Activated CD4-positive, alpha-beta T cell treated with anti-CD3 and anti-CD28 coated beads, Interleukin-2, amount 10 ng/mL, durations not matched to agents 7 days and 5 days (primary cell): ENCODE measurements at places on chromosomes 16 and 17.

DNA sequence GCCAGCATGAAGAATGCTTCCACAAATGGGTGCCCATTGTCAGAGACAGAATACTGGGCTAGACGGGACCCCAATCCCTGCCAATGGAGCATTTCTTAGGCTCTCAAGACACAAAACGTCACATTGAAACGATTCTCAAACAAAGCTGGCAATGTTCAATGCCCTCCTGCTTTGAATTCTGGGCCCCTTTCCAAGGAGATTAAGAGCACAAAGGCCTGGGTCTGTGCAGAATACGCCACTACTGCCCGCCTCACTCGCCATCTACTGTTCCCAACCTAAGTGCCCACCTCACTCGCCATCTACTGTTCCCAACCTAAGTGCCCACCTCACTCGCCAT, 9.7 kb downstream of the CFAP20 start:
- DNase-seq: no peak

- DNase-seq: no peak
Observed at GRCh38 chr16:79597277-79598062, 3.1 kb downstream of the MAF start.

GRCh38 chr16:30767767-30768465, 5.8 kb downstream of the RNF40 start:
- DNase-seq: no peak

- no peak for DNase-seq
Observed at GRCh38 chr16:2822158-2822495, 5.1 kb downstream of the PRSS21 start.

GRCh38 chr17:57125866-57126265, 40.8 kb downstream of the AKAP1 start:
- DNase-seq: no peak

DNA sequence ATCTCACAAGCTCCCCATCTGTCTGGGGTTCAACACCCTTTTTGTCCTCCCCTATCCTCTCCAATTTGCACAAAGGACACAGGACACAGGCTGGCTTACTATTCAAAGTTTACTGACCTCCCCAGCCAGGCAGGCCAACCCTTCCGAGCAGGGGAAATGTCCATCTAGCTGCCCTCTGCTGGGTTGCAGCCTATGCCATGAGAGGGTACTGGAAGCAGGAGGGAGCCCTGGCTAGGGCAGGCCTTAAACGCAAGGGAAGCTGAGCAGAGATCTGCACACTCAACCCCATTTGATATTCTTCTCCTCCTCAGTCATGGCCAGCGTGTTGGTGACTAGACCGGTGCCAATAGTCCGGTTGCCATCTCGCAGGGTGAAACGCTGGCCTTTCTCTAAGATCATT, 3.5 kb downstream of the TUFM start:
- no peak for DNase-seq

DNA sequence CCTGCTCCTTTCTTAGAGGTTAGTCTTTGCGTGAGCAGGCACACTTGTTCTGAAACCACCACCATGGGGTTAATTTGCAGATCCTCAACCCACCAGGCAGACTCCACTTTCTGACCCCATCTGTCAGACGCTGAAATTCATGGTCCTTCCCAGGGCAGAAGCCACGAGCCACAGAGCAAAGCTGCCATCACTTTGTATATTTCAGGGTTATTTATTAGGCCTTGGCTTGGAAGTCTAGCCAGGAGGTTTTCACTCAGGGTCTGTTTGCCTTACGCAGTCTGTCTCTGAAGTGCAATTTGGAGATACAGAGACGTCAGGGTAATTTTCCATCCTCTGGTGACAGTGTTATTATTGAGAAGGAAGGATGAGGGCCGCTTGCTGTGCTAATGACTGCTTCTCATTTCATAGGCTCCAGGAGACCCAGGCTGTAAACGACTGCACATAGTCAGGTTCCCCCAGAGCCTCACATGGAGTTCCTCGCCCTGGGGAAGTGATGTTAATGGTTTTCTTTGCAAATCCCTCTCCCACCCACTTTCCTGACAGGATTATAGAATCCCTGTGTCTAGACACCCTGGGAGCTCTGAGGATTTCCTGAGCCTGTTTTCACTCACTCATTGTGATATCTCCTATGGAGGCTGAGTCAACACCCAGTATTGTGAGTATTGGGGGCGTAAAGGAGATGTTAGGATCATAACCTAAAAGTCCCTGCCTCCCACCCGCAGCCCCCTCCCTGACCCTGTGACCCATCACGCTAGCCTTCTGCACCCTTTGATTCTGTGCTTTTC, 269.0 kb downstream of the ABCC12 start:
- no peak for DNase-seq

DNA sequence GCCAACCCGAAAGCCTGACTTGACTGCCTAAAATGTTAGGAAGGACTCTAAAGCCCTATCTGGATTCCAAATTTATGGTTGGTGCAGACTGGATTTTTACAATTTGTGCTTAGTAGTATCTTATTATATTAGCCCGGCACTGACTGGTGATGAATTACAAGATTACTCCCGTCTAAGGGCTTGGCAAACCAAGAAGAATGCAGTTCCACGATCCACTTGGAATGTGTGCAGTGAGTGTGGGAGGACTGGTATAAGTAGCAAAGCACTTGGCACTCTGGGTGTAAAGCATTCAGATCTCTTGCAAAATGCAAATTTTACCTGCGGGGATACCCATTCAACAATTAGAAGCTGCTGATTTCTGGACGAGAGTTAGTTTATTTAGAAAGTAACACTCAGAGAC, 539.4 kb downstream of the MAF start:
- DNase-seq: no peak

DNA sequence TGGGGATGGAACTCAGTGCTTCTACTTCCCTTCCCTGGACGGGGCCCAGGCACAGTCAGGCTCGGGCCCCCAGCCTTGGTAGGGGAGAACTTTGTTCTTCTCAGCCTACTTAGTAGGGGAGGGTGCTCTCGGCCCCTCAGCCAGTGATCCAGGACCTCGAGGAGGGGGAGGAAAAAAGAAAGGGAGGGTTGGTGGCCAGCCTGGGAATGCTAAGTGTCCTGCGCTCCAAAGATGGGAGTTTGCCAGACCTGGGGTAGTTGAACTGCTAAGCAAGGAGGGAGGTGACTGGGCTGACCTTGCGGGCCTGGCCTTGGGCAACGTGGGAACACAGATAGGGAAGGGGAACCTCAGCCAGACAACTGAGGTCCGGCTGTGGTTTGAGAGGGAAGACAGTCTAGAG, 12.2 kb downstream of the ADGRG1 start:
- DNase-seq: no peak

- no peak for DNase-seq
Observed at GRCh38 chr17:71764505-71764904, 356.3 kb upstream of the SOX9 start.

DNA sequence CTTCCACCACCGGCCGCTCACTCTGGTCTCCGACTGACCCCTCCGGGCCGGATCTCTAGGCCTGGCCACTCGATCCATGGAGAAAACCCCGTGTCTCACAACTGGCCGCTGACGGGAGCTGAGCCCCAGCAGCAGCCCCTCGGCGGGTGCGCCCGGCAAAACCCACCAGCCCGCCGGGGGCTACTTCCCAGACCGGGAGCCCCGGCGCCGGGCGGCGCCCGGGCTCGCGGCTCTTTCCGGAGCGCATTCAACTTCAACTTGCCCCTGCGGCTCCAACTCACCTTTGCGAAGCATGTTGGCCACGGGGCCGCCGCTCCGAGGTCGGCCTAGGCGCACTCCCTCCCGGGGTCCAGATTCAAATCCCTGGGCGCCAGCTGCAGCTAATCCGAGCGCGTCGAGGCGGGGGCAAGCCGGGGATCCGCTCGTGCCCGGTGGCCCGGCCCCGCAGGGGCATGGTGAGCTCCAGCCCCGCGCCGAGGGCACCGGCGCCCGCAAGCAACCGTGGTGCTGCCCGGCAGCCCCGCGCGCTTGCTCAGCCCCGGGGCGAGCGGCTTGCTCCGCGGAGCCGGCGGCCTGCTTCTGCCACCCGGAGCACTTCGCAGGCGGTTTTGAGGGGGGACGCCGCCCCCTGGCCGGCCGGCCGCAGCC, 438 bp downstream of the RTN4RL1 start:
- no peak for DNase-seq

DNA sequence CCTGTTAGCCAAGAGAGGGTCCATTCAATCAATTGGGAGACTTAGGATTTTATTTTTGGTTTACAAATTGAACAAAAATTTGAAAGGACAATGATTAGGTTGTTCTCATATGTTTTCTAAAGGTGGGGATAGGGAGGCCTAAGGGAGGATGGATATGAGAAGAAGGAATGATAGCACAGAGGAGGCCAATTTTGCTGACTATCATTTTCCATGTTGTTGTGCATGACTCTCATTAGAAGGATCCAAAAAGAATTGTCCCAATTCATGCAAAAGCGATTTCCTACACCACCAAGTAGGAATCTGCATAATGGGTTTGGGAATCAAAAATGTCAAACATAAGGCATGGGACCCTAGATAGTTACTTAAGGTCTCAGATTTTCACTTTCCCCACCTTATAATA, 524.8 kb downstream of the KIF2B start:
- DNase-seq: no peak
